ENCODE measurements at places on chromosomes 5 and 9. TPM values are rescaled to one million over a fixed set of nuclear protein-coding genes. Genes with fewer than 3 reads are reported as not detected.

Gene LIX1
- 4.7 TPM for total RNA-seq

Gene MEIKIN
- total RNA-seq = not detected

Gene ADAMTS16
- 1.5 TPM for total RNA-seq

Gene SEMA5A
- total RNA-seq = 17.9 TPM

Gene SLC36A3
- total RNA-seq = not detected

Gene COL5A1
- 4.9 TPM for total RNA-seq

Gene ANXA1
- 20.4 TPM for total RNA-seq

Gene ADAMTSL1
- 15.7 TPM for total RNA-seq

Gene PKD2L2
- under 0.01 TPM for total RNA-seq

Gene BDP1
- 76.7 TPM for total RNA-seq

Gene ARL14EPL
- not detected for total RNA-seq

Gene SLF1
- total RNA-seq = 54.6 TPM

Gene IL4
- not detected for total RNA-seq

Gene NEURL1B
- 18.2 TPM for total RNA-seq

Gene SPINK5
- 0.25 TPM for total RNA-seq

Gene MATR3
- total RNA-seq = 631 TPM

Gene CDC20B
- 0.25 TPM for total RNA-seq

Gene CNTNAP3B
- 17.7 TPM for total RNA-seq

All from temporal lobe (tissue), 4 donors.